Myometrial cell (primary cell): ENCODE measurements at places on chromosomes 13 and 19. TPM values are rescaled to one million over a fixed set of nuclear protein-coding genes. Genes with fewer than 3 reads are reported as not detected.

Gene THAP8
- total RNA-seq: 8.4 and 9.0 TPM in 2 replicates

Gene MAP4K1
- total RNA-seq: 1.2 TPM in 1 of 2 replicates, not detected in the other

Gene COLGALT1
- 208 TPM in 2 replicates for total RNA-seq

Gene CCDC106
- 8.3 and 11.5 TPM in 2 replicates for total RNA-seq

Gene RUVBL2
- 336 and 350 TPM in 2 replicates for total RNA-seq

Gene HIF3A
- 3.5 and 6.0 TPM in 2 replicates for total RNA-seq

Gene MRPS31
- total RNA-seq: 13.0 and 24.1 TPM in 2 replicates

Gene MBD3L3
- not detected in 2 replicates for total RNA-seq

Gene ZNF90
- total RNA-seq: 0.89 and 1.2 TPM in 2 replicates

Gene JUNB
- total RNA-seq: 102 and 121 TPM in 2 replicates
